Stimulated activated naive CD4-positive, alpha-beta T cell treated with Interleukin-2 at 50 U/mL for 16 hours (primary cell): ENCODE measurements at places on chromosomes 2 and 18.

- DNase-seq: no peak
Observed at GRCh38 chr18:22640281-22640842, 222.6 kb upstream of the CTAGE1 start.

DNA sequence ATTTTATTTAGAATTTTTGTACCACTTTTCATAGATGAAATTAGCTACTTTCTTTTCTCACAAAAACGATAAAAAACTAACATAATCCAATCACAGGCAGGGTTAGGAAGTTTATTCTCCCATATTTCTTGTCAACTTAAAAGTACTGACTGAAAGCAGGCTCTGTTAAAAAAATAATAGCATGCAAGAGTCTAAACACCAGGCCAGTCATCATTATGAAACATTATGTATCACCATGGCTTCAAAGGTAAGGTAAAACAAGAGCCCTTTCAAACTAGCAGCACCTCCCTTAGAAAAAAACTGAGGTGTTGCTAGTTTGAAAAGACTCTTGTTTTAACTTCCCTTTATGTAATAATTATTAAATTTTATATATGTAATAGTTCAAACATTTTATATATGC, 848.0 kb downstream of the RNF144A start:
- no peak for DNase-seq

DNA sequence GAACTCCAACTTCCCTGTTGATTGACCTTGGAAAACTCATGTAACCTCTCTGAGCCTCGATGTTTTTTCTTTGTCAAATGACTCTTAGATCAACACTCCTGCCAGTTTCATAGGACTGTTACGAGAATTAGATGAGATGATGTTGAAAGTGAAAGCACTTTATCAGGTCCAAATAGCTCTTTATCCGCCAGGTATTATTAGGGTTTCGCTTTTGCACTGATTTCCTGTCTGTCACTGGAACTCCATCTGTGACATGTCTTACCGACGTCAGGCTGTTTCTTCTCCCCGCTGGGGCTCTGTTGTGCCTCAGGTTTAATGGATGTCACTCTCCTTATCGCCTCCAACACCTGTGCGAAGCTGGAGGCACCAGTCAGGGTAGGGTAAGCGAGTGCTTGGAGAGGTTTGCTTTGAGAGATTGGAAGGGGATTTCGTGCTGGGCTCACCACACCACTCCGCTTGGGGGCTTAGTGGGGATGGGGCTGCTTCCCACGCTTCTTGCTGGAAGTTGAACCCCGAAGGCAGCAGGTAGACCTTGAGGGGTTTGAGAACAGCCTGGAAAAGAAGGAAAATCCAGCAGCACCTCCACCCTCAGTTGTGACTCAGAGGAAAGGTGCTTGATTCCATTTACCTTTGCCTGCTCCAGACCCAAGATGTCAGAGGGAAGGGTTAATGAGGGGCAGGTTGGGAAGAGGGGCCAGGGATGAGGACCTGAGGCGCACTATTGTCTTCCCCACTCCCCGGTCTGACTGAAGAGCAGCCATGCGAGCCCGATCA, 4.3 kb downstream of the GAD1 start:
- DNase-seq: no peak

- DNase-seq: no peak
Observed at GRCh38 chr2:147469471-147469870, 375.4 kb upstream of the ACVR2A start.

GRCh38 chr2:168850846-168851245, 39.4 kb downstream of the SPC25 start:
- DNase-seq: no peak

- DNase-seq: peak; percentile 82
Observed at GRCh38 chr2:170973492-170974303, 44.6 kb downstream of the GORASP2 start.

GRCh38 chr2:71743995-71744675, 290.8 kb downstream of the DYSF start:
- DNase-seq: no peak

DNA sequence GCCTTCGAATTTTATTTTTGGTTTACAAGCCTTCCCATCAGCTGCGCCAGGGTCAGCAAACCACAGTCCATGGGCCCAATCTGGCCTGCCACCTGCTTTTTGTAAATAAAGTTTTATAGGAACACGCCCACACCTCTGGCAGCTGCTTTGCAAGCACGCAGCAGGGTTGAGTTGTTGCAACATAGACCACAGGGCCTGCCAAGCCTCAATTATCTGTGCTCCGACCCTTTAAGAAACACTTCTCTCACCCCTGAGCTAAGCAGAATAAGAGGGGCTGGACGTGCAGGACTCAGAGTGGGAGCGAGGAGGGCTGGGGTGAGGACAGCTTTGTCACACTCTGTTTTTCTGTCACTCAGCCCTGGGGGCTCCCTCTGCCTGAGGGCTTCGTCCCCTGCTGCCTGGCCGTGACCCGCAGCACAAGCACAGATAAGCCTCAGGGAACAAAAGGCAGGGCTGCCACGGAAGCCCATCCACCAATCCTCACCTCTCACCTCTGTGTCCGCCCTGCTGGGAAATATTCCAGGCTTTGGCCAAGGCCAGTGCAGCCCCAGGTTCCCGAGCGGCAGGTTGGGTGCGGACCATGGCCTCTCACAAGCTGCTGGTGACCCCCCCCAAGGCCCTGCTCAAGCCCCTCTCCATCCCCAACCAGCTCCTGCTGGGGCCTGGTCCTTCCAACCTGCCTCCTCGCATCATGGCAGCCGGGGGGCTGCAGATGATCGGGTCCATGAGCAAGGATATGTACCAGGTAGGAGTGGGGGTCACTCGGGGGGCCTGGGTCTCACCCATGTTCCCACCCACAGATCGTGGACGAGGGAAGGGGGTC, at the start of gene AGXT:
AGXT (plus strand) TSS at position 539 of the 823 bp plus-strand sequence; CDS start at position 581, 42 bp downstream.
- DNase-seq: no peak

- no peak for DNase-seq
Observed at GRCh38 chr18:71831039-71831438, 713.1 kb downstream of the CBLN2 start.

DNA sequence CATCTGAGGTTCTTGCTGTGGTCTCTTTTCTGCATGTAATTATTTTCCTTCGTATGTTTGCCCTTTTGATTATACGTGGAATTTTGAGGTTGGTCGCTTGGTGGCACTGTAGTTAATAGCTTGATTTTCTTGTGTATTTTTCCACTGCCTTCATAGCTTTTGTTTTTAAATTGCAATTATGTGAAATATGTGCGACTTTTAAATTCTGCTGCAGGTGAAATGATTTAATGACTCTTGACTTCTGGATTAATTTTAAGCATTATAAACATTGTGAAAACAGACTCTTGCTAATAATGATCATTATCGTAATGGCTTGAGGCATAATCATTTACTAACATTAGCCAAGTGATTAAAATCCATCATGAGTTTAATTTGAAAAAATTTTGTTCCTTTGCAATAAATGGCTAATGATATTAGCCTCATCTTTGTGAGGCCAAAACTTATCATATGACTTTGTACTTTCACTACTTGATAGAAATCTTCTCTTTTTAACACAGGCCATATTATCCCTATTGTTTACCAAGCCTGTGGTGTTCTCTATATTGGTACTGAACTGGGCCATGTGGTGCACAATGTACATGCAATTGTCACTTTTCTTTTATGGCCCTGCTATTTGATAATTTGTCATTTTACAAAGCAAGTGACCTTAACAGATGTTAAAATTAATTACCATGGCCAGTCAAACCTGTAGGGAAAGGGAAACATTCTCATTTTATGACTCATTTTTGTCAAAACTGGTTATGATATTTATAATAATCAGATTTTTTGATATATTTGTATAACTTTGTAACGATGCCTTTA, 62.8 kb upstream of the NEUROD1 start:
- DNase-seq: no peak

DNA sequence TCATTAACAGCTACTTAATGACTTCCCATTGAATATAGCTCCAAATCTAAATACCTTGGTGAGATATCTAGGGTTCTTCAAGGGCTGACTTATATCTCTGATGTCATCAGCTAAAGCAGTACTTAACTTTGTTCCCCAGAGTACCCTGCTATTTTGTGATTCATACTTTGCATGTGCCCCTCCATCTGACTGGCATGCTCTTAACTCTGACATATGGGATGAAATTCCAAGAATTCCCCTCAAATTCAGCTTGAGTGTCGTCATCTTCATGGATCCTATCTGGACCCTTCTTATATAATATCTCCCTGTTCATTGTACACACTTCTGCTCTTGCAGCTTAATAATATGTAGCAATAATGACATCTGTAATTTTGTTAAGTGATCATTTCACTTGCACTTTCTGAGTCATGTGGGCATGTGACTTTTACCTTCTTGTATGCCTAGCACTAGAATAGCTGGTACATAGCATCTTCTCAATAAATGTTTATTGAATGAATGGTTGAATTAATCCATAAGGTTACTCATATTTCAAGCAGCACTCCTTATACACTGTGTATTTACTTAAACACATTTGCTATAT, 172.9 kb downstream of the WDR7 start:
- DNase-seq: no peak

GRCh38 chr2:78521938-78522337, 503.6 kb upstream of the REG3G start:
- no peak for DNase-seq

DNA sequence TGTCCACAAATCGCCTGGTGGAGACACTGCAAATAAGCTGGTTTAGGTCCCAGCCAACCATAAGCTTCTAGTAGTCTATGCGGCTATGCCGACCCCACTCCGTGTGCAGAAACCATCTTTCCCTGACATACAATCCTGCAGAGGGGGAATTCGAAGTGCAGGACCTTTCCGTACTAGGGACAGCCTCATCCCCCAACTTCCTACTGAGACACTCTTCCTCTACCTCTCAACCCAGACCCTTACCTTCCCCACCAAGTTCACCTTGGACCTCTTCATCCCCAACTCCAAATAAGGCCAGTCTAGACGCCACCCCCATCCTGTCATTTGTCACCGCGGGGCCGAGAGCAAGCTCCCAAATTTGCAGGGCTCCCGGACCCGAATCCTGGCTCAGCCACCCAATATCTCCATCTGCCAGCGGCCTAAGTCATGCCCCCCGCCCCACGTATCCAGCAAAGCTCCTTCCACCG, 496 bp downstream of the SUCLG1 start:
- peak; percentile 14 for DNase-seq

GRCh38 chr18:21386523-21387240, 144.7 kb downstream of the GREB1L start:
- no peak for DNase-seq

GRCh38 chr2:50723286-50723938, 308.5 kb downstream of the NRXN1 start:
- no peak for DNase-seq

DNA sequence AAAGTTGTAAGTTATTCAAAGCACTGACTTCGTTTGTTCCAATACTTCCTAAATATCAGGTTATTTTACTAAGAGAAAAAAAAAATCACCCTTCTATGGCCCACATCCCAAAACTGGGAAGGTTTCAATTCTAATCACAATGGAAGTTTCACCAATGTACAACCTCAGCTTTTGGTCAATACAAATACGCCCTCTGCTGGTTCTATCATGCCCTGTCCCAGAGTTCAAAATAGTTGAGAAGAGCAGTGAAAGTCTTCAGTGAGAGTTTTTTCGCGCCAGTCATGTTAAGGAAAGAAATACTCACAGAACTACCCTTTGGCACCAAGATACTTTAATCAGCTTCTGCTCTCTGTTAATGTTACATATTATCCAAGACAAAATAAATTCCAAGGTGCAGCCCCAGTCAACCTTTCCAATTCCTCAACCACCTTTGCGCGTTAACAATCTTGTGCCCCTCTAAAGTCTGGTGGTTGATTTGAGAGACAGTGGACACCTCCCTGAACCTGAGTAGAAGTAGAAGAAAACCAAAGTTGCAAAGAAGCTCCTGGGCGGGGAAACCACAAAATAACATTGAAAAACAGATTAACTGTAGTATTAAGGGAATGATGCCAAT, 59.9 kb downstream of the SUMO1 start:
- DNase-seq: peak; percentile 27

DNA sequence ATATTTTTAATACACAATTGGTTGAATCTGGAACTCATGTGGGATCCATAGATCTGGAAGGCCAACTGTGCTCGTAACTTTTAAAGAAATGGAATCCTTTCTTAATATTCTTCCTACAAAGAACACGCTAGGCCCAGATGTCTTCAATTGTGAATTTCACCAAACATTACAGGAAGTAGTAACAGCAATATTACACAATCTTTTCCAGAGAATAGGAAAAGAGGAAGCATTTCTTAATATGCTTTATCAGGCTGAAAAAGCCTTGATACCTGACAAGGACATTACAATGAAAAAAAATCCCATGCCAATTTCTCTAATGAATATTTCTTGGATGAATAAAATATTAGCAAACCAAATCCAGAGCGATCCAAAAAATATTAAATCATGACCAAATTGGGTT, 80.3 kb upstream of the HAAO start:
- DNase-seq: no peak

DNA sequence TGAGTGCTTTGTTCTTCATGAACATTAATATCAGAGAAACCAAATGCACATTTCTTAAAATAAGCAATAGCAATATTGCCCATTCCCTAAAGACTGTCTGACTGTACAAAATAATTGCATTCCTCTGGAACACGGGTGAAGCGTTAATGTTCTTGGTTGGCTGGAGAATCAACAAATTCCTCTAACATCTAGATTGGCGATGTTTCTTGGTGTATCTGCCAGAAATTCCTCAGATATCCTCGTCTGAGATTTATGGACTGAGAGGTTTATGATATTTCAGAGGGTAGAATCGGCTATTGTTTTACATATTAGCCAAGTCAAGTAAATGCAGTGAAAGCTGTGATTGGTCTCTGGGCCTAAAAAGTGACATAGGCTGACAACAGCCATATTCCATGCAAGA, 27.1 kb upstream of the SPTBN1 start:
- DNase-seq: no peak

DNA sequence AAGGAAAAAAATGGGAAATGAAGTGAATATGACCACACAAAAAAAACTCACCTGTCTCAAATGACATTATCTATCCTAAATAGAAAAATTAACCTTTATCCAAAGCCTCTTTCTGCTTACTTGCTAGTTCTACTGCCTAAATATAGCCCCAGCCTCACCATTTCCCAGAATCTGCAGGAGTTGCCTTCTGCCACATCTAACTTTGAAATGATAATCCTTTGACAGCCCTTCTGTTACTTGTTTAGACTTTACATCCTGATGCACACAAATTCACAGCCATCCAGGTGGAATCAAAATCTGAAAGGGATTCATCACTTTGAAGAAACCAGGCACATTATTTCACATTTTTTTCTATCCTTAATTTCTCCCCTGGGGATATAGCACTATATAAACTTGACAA, 1356.2 kb upstream of the NXPH2 start:
- no peak for DNase-seq
